ENCODE measurements at places on chromosomes 6 and 20.

DNA sequence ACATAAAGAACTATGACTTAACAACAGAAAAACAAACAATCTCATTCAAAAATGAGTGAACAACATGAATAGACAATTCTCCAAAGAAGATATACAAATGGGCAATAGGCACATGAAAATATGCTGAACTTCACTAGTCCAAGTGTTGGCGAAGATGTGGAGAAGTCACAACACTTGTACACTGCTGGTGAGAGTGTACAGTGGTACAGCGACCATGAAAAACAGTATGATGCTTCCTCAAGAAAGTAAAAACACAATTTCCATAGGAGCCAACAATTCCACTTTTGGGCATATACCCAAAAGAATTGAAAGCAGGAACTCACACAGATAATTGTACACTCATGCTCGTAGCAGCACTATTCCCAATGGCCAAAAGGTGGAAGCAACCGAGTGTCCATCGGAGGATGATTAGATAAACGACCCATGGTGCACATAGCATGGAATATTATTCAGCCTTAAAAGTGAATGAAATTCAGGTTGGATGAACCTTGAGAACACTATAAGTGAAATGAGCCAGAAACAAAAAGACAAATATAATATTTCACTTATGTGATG, 6.6 kb downstream of the HLA-F start:
- DNase-seq: no peak

DNA sequence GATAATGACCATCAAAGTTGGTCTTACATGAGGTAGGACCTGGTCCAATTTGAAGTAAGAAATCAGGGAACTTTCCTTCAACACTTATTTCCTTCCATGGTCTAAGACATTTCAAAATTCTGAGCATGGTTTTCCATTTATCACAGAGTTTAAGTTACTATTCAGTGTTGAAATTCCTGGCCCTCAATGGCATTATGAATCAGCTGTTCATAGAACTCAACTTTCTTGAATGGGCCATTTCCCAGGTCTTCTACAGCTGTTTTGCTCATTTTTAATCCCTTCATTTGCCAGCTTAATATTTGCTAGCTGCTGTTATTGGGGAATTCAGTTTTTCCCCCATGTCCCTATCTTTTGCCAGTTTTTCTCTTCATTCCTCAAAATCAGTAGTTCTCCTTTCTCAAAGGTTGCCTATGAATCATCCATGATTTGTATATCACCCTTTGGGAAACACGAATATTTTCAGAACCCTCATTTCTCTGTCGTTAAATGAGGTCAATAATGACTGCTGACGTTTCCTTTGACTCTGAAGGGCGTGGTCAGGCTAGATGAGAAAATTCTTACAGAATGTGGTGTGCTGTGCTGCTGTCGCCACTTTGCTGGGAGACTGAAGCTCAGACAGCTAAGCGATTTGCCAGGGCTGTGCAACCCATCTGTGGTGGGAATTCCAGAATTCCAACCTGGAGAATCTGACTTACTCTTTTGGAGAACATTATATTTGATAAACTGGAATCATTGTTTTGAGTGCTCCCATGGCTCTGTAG, 216.5 kb upstream of the FLRT3 start:
- DNase-seq: no peak

DNA sequence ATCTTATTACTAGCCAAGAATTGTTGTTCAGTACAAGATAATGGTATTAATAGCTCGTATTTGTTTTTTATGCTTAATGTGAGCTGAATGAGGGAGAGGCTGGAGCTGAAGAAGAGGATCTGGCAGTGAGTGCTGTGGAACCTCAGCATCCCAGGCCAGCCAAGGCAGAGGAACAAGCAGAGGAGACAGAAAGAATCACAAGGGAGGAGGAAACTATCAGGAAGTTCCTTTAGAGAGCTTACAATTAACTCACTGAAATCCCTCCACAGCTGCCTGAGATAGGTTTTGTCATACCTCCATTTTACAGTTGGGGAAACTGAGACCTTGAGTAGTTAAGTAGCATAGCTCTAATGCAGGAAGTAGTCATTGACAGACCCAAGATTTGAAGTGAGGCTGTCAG, 39.9 kb upstream of the TULP4 start:
- DNase-seq: no peak

GRCh38 chr20:62826646-62827310, 9.9 kb downstream of the COL9A3 start:
- DNase-seq: no peak

- DNase-seq: no peak
Measured at GRCh38 chr20:23212011-23212410, 125.9 kb upstream of the CD93 start.

- DNase-seq: no peak
Measured at GRCh38 chr20:54228841-54229240, 21.0 kb downstream of the PFDN4 start.

DNA sequence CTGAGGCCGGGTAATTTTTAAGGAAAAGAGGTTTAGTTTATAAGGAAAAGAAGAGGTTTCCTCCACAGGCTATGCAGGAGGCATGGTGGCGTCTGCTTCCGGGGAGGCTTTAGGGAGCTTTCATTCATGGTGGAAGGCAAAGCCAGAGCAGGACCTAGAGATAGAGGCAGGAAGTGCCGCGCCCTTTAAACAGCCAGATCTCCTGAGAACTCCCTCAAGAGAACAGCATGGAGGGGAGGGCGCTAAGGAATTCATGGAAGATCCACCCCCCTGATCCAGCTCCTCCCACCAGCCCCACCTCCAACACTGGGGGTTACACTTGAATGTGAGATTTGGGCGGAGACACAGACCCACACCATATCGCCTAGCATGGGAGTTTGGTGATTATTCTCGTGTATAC, 13.9 kb upstream of the DACT2 start:
- DNase-seq: no peak

DNA sequence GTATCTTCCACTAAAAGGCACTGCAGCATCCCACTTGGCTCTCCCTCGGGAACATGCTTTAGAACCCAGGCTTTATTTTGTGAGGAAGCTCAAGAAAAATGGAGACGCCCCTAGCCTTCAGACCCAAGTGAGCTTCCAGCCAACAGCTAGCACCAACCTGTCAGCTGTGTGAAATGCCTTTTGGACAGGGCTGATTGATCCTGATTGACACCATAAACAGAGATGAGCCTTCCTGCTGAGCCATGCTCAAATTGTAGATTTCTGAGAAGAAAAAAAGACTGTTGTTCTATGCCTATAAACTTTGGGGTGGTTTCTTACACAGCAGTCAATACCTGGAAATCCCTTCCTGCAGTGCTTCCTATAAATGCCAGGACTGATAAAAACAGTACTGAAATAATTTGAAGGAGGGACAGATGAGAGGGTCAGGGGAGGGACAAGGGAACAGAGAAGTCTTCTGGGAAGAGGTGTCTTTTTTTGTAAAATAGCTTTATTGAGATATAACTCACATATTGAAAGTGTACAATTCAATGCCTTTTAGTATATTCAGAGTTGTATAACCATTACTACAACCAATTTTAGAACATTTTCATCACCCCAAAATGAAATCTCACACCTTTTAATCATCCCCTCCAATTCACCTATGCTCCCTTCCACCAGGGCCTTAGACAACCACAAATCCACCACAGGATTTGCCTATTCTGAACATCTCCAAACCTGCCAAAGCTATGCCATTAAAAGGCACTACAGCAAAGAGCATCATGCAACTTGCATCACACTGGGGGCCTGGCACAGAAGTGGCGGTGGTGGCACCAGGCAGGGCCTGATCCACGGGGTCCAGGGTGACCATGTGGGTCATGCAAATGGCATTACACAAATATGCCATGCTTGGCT, 2.7 kb upstream of the STK4 start:
- no peak for DNase-seq

- no peak for DNase-seq
Measured at GRCh38 chr6:146265056-146265455, 236.2 kb downstream of the GRM1 start.

- DNase-seq: no peak
Measured at GRCh38 chr6:2748183-2748582, 2.5 kb downstream of the MYLK4 start.

DNA sequence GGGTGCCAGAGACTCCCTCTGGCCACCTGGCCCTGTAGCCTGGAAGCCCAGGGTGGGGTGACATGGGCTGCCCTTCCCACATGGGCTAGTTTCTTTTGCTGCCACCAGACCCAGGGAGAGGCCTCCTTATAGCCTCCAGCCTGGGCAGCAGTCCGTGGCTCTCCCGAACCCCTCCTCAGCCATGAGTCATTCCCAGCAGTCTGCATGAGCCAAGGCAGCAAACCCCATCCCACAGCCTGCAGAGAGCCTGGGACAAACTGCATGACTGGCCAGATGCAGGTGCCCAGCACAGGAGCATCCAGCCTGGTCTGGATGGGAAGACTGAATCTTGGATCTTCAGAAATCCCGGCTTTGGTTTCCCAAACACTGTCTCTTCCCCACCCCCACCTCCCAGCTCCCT, 75.7 kb downstream of the MRPL14 start:
- no peak for DNase-seq

- DNase-seq: no peak
Measured at GRCh38 chr6:116572162-116572561, 858 bp downstream of the RWDD1 start.

DNA sequence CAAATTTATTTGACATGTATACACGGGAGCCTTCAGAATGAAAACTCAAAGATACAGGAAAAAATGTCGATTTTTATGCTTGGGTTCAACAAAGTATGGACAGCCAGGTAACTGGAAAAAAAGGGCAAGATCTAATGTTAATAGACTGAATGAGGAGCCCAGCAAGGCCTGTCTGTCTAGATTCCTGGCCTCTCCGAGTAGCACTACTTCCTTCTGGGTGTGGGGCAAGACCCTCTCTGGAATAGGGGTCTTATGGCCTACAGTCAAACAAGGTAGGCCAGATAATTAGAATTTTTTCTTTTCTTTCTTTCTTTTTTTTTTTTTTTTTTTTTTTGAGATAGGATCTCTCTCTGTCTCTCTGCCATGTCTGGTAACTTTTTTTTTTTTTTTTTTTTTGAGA, 113.4 kb upstream of the SHLD1 start:
- no peak for DNase-seq

GRCh38 chr20:50762435-50763220, 31.2 kb downstream of the PARD6B start:
- DNase-seq: no peak

DNA sequence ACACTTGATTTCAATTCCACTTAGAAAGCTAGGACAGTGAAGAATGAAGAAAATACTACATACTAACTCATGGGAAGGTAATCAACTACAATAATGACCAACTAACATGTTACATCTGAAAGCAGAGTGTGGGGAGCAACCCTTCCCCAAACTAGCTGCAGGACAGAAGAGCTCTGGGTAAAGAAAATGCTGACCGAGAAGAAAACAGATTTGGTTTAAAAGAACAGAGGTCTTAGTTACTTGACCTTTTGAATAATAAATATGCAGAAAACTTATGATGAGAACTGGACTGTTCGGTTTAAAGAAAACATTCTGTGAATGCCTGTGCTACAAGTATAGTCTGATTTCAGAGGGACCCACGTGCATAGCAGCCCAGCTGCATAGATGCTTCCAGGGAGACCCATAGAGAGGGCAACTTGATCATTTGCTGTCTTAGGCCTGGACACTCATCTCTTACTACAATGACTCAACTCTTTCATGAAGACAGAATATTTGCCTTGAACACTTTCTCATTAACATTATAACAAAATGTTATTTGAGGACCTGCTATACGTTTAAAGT, 53.5 kb downstream of the RALGAPA2 start:
- DNase-seq: no peak

GRCh38 chr6:118709859-118710350, 58.5 kb upstream of the CEP85L start:
- no peak for DNase-seq

- DNase-seq: no peak
Measured at GRCh38 chr6:811191-811590, 118.3 kb upstream of the EXOC2 start.

DNA sequence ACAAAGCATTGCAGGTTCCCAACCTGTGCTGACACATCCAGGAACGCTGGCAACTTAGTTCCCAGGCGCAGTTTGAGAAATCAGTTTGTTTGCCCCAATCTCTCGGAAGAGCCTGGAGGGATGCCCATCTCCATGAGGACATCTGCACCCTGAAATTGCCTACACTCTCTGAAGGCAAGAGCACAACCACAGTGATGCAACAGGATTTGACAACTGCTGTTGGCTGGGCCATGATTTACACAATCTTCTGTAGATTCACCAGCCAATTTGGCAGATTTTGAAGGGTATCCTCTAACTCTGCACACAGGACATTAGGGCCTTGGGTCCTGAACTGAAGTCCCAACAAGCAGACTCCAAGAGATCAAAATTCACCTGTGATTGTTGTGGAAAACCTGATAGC, 3.4 kb downstream of the APMAP start:
- DNase-seq: no peak

GRCh38 chr6:31736021-31736767, at the start of gene CLIC1:
Gene CLIC1, minus strand, starts transcription at chr6:31736530. Its CDS starts 230 bp downstream, at chr6:31736300.
- DNase-seq: peak; percentile 93

- DNase-seq: no peak
Measured at GRCh38 chr6:149445573-149445972, 39.2 kb downstream of the ZC3H12D start.

DNA sequence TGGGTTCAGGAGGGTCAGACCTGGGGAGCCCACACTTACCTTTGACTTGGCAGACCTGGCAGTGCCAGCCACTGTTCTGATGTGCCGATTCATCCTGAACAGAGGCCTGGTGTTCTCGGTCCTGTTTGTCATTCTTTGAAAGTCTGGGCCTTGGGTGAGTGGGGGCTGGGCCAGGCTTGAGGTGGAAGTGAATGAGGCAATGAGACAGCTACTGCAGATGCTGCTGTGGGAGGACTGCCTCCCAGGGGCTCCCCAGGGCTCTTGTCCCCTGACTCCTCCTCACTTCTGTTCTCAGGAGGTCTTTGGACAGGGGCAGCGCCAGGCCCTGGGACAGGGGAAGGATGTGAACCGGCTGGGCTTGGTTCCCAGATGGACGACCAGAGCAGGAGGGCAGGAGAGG, 5.6 kb upstream of the TREML4 start:
- DNase-seq: peak; percentile 80

GRCh38 chr6:38004908-38005307, 185.4 kb downstream of the ZFAND3 start:
- DNase-seq: no peak

DNA sequence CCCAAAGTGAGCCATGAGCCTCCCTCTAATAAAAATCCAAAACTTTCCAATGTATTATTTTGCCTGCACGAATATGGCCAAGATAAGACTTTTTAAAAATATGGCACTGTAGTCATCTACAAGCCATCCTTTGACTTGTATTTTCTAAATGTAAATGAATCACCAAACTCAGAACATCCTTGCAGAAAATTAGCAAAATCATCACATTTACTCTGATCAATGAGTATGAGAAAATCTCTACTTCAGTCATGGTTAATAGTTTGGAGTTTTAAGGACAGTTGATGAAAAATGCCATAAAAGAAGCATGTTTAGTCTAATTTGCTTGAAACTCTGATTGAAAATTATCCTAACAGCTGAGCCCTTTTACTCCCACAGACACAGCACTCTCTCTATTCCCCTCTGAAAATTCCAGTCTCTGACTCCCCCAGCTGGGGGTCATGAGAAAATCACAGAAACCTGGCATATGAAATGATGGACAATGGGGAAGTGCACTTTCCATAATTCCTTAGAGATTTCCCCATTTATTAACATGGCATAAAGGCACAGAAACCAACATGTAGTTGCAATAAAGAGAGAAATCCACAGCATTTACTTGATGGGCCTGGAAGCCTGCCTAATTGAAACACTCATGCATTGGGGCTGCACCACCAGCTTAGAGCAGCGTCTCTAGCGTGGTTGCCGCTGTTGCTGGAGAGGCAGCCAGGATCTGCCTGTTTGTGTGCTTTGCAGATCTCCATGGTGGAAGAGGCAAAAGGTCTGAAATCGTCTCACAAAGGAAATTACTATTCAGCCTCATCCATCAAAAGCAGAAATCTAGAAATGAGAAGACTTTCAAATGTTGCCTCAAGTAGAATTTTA, 214.0 kb downstream of the WDR27 start:
- DNase-seq: no peak

All from HL-60 (cell line).